ENCODE measurements at places on chromosomes 16 and 17.

DNA sequence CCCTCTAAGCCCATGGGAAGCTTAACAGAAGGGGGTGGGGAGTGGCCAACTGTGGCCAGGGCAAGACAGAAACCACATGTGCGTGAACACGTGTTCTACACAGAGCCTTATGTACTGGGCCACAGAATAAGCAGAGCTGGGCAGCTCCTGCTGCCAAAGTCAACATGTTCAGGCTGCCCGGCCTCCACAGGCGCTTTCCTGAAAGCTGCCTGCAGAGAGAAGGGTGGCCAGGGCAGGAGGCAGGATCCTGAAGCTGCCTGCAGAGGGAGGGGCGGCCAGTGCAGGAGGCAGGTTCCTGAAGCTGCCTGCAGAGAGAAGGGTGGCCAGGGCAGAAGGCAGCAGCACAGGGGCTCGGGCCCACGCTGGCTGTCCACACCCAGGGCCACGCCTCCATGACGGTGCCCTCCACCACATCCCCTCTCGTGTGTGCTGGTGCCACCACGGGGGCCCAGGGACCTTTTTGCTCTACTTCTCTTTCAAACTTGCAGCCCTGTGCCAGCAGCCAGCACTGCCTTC, 79.5 kb downstream of the ANKRD11 start:
- DNase-seq: no peak

DNA sequence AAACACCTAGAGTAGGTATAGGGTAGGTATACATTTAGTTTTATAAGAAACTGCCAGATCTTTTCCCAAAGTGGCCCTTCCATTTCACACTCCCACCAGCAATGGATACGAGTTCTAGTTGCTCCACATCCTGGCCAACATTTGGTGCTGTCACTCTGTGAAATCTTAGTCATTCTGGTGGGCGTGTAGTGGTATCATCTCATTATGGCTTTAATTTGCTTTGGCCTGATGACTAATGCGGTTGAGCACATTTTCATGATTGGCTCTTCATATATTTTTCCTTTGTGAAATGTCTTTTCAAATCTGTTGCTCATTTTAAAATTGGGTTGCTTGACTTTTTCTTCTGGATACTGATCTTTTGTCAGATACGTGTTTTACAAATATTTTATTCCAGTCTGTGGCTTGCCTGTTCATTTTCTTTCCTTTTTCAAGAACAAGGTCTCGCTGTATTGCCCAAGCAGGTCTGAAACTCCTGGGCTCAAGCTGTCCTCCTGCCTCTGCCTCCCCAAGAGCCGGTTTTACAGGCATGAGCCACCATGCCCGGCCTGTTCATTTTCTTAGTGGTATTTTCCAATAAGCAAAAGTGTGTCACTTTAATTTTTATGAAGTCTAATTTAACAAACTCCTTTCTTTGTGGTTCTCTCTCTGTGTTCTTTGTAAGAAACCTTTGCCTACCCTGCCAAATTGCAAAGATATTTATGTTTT, 192.4 kb downstream of the SEC14L1 start:
- DNase-seq: peak; percentile 11

GRCh38 chr17:68539548-68540467, 27.6 kb downstream of the PRKAR1A start:
- no peak for DNase-seq

DNA sequence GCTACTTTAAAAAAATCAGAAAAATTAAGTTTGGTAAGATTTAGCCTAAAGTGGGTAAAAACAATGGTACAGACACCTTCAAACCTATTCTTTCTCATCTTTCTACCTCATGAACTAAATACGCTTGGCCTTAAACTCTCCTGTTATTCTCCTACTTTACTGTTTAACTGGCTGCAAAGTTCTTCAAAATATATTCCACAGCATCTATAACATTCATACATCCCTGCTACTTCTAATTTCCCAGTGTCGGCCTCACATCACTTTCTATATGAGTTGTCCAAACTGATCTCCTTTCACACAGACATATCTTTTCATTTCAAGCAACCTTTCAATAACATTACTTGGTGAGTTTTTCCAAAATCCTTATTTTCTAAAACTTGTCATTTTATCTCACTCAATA, 64.0 kb downstream of the MED13 start:
- DNase-seq: no peak

- DNase-seq: no peak
Measured at GRCh38 chr16:77949445-77949844, 72.9 kb upstream of the CLEC3A start.

DNA sequence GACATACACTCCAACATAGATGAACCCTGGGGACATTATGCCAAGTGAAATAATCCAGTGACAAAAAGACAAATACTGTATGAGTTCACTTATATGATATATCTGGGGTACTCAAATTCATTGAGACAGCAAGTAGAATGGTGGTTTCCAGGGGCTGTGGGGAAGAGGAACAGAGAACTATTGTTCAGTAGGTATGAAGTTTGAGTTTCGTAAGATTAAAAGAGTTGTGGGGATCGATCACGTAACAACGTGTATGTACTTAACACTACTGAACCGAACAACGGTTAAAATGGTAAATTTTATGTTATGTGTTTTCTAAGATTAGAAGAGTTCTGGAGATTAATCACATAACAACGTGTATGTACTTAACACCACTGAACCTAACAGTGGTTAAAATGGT, 100.8 kb downstream of the HS3ST3A1 start:
- no peak for DNase-seq

GRCh38 chr17:66525338-66525737, 222.9 kb downstream of the PRKCA start:
- no peak for DNase-seq

- DNase-seq: no peak
Measured at GRCh38 chr17:81120695-81121621, 44.3 kb upstream of the PVALEF start.

DNA sequence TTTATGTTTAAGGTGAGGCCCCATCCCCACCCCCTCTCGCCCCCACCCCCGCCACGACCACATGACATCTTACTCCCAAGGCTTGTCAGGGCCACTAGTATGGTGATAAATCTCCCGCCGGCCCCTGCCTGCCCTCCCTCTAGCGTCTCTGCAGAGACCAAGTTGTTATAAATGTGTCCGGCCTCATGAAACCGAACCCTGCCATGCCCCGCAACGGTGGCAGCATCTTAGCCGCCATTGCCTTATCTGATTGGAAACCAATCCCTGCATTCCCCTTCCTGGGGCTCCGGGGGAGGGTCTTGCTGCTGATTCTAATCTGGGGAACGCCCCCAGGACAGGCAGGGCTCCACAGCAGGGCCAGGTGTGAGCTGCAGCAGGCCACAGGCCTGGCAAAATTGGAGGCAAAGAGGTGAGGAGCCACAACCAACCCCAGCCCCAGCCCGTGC, 352.4 kb downstream of the C16orf95 start:
- DNase-seq: no peak

- peak; percentile 85 for DNase-seq
Measured at GRCh38 chr17:33750943-33751701, 458.0 kb upstream of the ASIC2 start.

- DNase-seq: no peak
Measured at GRCh38 chr17:49630113-49630900, 47.6 kb downstream of the SPOP start.

DNA sequence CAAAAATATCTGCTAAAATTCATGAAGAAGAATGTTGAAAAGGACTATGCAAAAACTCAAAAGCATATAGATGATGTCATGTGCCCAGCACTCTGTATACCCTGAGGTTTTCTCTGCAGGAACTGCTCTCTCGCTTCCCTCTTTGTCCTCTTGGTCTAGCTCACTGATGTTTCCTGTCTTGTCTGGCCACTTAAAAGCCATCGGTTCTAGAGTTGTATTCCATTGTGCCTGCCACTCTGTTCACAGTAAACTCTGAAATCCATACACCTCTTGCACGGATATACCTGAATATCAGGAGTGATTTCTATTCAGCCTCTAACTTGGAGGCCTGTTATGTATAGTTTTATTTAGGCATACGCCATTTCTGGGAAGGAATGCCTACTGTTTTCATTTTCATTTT, 101.0 kb upstream of the CNTNAP4 start:
- DNase-seq: peak; percentile 60

DNA sequence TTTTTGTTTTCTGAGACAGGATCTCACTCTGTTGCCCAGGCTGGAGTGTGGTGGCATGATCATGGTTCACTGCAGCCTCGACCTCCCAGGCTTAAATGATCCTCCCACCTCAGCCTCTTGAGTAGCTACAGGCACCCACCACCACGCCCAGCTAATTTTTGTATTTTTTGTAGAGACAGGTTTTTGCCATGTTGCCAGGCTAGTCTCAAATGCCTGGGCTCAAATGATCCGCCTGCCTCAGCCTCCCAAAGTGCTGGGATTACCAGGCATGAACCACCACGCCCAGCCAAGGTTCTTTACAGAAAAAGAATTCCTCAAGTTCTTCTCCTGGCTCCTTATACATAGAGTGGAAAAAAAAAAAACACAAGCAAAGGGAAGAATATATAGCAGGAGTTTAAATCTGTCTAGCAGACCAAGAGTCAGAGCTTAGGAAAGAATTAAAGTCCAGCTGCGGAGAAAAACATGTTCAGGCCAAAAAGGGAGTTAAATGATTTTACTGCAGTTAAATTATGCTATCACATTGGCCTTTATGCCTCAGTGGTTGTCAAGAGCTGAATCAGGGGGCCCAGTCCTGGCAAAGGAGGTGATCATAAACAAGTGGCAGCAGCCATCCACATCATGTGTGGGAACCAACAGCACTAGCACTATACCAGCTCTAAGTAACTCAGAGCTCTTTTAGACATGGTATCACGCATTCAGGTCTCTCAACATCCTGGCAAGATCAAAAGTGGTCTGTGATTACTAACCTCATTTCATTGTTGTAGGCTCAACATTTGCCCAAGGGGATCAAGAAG, 39.3 kb downstream of the LIG3 start:
- no peak for DNase-seq

DNA sequence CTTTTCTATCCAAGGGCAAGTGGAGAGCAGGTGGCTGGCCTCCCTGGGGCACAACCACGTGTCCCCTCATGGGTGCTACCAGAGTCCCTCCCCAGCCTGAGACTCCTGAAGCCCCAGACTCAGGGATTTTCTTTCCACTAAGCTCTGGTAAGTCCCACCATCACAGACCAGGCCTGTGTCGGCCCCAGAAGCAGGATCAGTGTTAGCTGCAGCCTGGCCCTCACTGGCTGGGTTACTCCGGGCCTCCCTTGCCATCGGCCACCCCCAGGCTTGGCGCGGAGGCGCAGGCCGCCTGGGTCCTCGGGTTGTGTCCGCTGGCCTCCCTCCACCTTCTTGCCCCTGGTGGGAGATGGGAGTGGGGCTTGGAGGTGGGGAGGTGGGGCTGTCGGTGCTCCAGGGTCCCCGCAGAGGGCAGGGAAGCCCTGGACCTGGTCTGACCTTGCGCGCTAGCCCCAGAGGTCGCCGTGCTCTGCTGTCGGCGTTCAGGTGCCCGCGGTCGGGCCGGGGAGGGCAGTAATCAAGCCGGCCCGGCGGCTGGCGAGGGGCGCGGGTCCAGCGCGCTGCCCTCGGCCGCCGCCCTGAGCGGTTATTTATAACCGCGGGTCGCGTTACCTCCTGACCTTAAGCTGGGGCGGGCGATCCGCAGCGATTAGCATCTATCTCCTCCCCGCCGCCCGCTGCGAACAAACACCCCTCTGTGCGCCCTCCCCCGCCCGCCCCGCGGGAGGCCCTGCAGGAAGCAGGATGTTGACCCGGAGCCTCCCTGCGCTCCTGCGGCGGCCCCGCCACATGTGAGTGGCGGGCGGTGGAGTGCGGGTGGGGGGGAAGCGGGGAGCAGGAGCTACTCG, 78.1 kb upstream of the TOB1 start:
- peak; percentile 77 for DNase-seq

GRCh38 chr17:68399638-68400403, 57.5 kb downstream of the WIPI1 start:
- no peak for DNase-seq

DNA sequence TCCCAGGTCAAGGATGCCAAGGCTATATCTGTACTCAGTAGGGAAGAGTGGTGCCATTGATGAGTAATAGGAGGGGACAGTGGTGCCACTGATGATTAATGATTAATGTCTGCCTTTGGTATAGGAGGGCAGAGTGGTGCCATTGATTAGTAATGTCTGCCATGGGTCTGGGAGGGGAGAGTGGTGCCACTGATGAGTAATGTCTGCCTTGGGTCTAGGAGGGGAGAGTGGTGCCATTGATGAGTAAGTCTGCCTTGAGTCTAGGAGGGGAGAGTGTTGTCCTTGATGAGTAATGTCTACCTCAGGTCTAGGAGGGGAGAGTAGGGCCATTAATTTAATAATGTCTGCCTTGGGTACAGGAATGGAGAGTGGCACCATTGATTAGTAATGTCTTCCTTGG, 507.8 kb upstream of the EEF2KMT start:
- DNase-seq: no peak

DNA sequence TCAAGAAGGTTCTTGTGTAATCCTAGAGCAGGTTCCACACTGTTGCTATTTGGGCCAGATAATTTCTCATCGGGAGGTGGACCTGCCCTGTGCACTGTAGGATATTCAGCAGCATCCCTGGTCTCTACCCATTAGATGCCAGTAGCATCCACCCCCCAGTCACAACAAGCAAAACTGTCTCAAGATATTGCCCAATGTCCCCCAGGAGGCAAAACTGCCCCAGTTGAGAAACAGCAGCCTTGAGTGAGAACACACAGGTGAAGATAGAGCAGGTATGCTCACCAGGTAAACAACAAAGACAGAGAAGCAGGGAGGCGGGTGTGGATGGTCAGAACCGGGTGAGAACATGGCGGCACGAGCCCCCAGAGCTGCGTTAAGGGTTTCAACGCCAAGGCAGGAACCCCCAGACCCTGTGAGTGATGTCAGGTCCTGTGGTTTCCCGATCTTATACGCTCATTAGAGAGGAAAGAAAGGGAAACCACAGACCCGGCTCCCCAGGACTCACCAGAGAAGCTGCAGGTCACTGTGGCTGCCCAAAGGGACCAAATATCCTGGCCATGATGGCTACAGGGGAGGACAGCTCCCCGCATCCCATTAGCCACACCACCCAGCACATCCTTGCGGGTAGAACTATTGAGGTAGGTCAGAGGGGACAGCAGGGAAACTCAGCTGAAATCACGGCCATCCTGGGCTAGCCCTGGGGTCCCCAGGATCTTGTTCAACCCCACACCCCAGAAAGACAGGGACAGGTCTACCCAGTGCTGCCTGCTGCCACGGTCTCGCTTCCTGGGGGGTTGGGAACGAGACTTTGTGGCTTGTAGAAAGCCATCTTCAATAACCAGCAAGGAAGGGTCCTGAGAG, 21.2 kb downstream of the CDC42EP4 start:
- no peak for DNase-seq

- DNase-seq: no peak
Measured at GRCh38 chr16:17228048-17228707, 242.6 kb downstream of the XYLT1 start.

GRCh38 chr17:27461192-27461859, 5.1 kb downstream of the KSR1 start:
- DNase-seq: peak; percentile 86

- DNase-seq: no peak
Measured at GRCh38 chr17:16288860-16289571, 64.3 kb downstream of the CENPV start.

GRCh38 chr16:27824786-27825185, 238.7 kb downstream of the GSG1L start:
- no peak for DNase-seq

Data from OCI-M1 (cell line).